ENCODE measurements at places on chromosomes 6 and 20.
A peak's percentile ranks its signal among the peaks of the same experiment; 100 is the strongest.

GRCh38 chr6:129489215-129489765 is 220.7 kb downstream of the ARHGAP18 start:
- no peak for DNase-seq

- no peak for DNase-seq
These were observed 61.3 kb upstream of the CARMIL1 start for GRCh38 chr6:25217829-25218228.

DNA sequence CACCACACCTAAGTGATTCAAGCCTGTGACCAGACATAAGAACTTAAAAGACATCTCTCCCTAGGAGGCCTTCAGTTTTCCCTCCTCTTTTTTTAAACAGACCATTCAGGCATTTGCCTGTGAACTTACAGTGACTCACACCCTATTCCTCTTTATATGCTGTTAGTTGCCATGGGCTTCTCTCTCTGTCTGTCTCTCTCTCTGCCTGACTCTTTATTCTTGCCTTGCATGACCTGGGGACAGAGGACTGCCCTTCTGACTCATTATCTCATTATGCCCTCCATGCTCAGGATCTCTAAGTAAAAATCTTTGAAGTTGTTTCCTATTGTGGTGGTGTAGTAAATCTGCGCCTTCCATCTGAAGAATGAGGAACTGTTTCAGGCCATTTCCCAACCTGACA is 442.2 kb upstream of the MAN1A1 start:
- DNase-seq, result no peak

DNA sequence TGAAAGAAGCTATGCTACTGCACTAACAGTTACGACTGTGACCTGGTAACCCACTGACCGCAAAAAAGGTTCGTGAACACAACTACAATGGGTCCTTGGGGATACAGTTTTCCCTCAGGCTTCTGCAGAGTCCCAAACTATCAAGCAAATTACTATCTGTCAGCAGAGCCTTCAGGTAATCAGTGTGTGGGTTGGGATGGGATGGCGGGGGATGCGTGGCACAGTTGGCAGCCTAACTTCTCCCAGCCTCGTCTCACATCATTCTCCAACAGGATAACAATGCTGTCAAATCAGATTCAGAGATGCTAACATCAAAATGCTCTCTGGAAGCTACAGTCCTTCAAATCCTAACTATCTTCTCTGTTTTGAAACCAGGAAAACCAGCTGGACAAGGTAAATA is 102.3 kb downstream of the EPM2A start:
- no peak for DNase-seq

DNA sequence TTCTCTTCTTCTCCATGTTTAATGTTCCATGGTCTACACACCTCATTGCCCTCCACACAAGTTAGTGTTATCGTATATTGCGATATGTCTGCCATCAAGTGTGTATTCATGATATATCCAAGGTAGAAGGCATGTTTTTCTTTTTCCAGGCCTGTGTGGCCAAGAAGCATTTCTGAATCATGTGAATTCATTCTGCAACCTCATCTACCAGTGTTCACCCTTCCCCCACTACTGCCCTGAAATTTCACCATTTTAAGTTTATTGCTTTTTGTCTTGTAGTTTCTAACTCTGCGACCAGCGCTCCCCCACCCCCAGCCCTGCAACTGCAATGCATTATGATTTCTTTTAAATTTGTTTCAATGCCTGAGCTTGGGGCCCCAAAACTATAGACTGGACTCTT is 618.0 kb upstream of the FLRT3 start:
- no peak for DNase-seq

DNA sequence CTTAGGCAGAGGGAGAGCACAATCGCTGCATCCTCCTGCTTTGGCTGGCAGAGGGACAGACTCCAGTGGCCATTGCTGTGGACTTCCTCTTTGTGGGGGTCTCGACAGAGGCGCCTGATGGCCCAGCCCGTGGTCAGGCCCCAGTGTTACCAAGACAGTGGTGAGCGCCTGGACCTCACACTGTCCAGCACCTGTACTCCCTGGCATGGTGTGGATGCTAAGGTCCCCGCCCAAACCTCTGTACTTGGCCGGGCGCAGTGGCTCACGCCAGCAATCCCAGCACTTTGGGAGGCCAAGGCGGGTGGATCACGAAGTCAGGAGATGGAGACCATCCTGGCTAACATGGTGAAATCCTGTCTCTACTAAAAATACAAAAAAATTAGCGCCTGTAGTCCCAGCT is 2.3 kb upstream of the NTSR1 start:
- DNase-seq, result no peak

DNA sequence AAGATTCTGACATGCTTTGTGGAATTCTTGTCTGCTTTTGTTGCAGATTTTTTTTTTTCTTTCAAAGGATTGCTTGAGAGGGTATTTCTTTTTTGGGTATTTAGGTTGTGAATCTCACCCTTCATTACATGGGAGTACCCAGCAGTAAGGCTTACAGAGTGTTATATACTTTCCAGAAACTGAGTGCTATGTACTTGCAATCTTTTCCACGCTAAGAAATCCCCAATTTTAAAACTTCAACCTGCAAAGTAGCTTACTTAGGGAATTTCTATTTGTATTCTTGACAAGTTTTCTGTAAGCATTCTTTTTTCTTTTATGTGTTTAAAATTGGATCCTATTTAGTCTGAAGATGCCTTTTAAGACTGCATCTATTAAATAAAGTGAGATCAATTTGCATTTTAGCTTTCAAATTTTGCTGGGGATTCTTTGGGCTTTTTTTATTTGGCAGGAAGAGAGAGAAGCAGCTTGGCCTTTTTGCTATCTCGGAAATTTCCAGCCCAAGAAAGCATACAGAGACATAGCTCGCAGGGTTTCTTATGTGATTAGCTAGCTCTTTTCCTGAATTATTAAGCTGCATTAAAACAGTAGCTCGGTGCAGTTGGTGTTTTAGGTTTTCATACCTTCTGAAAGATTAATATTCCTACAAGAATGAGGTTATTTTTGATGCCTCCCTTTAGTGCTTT is 42.6 kb downstream of the KCNS1 start:
- DNase-seq, result no peak

GRCh38 chr20:46699651-46700359 is 9.6 kb upstream of the SLC2A10 start:
- DNase-seq, result no peak

DNA sequence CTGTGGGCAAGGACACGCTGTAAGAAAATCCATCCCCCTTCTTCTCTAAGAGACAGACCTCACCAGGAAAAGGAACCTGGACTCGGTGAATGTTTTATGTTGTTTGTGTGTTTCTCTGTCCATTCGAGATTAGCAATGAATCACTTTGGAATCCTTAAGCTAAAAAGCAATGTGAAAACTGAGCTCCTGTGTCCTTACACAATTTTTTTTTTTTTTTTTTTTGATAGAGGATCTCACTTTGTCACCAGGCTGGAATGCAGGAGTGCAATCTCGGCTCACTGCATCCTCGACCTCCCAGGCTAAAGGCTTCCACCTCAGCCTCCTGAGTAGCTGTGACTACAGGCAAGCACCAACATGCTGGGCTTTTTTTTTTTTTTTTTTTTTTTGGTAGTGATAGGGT is 32.1 kb downstream of the BFSP1 start:
- DNase-seq, result no peak

DNA sequence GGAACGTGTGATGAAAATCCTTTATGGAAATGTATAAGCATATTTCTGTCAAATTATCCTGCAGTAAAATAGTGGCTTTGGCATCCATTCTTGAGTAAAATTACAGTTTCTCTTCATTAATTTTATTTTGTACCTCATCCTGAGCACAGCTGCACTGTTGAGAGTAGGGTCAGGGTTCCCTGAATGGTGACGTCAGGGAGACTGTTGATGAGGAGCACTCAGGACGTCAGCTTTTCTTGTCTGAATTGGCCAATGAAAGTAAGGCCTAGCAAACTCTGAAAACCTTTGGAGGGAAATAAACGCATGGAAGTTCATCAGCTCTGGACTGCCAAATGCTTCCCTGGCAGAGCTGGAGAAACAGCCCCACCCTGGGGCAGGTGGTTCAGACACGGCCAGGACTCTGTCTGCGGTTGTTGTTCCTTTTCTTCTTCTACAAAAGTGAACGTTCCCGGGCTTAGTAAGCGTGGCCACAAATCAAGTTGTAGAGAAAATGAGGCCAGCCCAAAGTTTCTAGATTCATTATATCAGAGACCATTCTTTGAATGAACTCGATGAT is 179.7 kb upstream of the EXOC2 start:
- DNase-seq, result no peak

- no peak for DNase-seq
These were observed 9.4 kb downstream of the HM13 start for GRCh38 chr20:31523361-31524283.

- DNase-seq, result no peak
These were observed 11.5 kb upstream of the TENT5A start for GRCh38 chr6:81763968-81764367.

- DNase-seq, result no peak
These were observed 866 bp upstream of the BTN3A3 start for GRCh38 chr6:26439151-26440125.

- DNase-seq, result no peak
These were observed 129.7 kb downstream of the RALGAPA2 start for GRCh38 chr20:20582734-20583133.

GRCh38 chr20:50244352-50245149 is 53.9 kb downstream of the CEBPB start:
- no peak for DNase-seq

DNA sequence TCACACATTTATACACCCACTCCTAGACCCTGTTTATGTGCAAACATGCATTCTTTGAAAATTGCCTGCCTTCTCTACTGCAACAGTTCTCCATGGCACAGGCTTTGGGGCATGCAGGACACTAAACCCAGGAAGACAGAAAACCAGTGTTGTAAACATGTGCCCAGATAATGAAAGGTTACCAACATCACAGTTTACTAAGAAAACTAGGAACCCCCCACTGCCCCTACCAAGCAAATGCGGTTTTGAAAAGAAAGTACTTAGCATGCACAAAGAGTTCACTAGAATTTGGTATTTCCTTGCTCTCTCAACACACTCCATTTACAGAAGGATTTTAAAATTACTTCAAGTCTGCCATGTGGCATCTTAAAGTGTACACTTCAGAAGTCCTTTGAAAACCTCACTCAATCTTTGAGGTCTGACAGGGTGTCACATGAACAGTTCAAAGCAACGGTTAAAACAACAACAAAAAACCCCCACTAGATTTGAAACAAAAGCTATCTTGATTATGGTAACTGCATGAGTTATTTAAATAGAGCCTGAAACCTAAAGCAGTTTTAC is 245.0 kb downstream of the GMPR start:
- peak; percentile 31 for DNase-seq

GRCh38 chr6:129871221-129871620 is 10.1 kb upstream of the TMEM244 start:
- DNase-seq, result no peak

DNA sequence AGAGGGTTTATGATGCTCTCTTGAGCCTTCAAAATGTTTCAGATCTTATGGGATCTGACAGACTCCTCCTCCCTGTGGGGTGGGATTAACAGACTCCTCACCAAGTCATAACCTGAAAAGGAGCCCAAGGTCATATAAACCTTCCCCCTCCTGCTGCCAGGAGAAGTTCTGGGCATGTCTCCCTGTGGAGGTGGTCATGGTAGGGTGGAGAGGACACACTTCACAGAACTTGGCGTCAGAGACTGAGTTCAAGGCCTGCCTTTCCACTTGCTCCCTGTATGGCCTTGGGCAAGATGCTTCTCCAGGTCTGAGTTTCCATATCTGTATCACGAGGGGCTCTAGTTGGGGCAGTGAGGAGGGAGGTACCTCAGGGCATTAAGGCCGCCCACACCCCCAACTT is 32.4 kb upstream of the AAR2 start:
- DNase-seq, result no peak

DNA sequence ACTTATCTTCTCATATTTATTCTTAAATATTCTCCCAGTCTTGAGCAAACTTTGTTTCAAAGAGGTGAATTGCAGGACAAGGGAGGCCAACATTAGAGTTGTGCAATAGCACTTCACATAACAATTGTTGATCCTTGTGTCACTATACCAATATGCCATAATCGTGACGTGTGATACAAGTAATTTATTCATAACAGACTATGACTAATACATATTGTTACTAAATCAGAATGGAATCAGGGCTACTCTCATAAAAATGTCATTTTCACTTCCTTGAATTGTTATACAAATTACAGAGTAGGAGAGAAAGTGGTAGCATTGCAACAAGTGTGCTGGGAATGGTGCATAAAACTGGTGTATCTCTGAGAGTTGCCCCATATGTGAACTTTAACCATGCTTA is 37.2 kb upstream of the PLCB1 start:
- no peak for DNase-seq

DNA sequence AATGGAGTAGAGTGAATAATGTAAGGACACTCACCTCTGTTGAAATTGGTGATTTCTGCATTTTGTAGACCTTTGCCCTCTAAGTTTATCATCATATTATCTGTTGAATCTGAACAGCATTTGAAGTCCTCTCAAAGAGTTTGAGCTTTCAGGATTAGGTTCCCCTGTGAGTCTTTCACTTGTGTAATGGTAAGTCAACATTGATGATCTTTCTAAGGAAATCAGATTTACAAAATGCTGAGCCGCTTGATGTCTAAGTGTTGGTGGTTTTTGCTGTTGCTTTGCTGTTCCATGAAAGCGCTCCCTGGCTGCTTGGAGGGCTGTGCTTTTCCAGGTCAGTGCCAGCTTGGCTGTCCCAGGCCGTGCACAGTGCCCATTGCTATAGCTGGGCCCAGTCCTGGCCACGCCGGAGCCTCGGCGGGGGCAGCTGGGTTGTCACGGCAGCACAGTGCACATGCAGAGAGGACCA is 33.8 kb upstream of the KIF25 start:
- DNase-seq, result no peak

GRCh38 chr20:17810847-17811627 is 111.3 kb downstream of the BANF2 start:
- DNase-seq, result no peak

- DNase-seq, result no peak
These were observed 7.8 kb downstream of the PANK2 start for GRCh38 chr20:3896853-3897583.
